ENCODE measurements at places on chromosomes 1 and 21. TPM values are rescaled to one million over a fixed set of nuclear protein-coding genes. Genes with fewer than 3 reads are reported as not detected.

DNA sequence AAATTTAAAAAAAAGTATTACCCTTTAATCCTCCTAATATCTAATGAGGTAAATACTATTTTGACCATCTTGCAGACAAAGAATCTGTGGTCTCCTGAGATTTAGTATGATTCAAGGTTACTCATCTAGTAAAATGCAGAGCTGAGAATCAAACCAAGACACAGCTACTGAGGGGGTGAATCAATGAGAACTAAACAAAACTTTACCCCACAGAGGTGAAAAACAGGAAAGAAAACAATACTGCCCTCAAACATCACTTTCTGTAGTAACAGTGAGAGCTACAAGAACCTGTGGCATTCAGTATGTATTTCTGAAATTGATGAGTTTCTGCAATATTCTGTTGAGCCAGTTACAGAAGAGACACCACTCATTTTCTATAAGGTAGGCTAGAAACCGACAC is 85.1 kb downstream of the JAK1 start:
- peaks cover 1% of the 10 kb centered on the region for H3K4me1 ChIP-seq
- H3K36me3 ChIP-seq: no peaks in the 10 kb centered on the region
- no peaks in the 10 kb centered on the region for H3K27me3 ChIP-seq
- no peak overlapping the region for H3K4me3 ChIP-seq
- no peak overlapping the region for H3K27ac ChIP-seq
- no peak for DNase-seq

DNA sequence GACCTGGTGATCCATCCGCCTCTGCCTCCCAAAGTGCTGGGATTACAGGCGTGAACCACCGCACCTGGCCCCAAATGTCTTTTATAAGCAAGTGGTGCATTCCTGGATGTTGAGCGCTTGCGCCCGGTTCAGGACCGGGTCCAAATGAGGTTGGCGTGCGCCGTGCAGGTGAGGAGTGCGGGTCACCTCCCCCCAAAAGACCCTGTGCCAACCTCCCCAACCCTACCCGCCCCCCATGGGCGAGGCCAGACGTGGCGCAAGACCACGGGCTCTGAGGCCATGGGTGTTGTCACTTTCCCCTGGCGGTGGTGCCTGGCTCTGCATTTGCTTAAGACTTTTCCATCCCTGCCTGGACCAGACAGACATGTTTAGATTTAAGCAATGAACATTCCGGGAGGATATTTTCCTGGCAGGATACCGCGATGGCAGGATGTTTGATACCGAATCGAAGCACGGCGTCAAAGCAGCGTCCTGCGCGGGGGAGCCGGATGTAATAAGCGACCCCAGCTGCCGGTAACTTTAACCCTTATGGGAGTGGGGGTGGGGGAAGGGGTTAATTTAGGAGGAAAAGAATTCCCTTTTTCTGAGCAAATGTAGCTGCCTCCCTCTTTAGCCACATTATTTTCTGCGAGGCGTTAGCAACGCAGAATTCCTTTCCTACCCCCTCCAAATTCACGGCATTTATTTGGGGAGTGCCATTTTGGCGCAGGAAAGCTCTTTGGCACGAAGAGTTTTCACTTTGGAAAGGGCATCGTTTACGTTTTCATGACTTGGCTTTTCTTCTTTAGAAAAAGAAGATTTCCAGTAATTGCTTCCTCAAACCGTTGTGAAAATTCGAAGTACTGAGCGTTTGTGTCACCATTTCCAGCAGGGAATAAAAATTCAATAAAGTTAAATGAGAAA is 27.8 kb upstream of the RNF187 start:
- peak; percentile 21 for DNase-seq
- no peak overlapping the region for H3K27ac ChIP-seq
- peaks cover 4% of the 10 kb centered on the region for H3K27me3 ChIP-seq
- H3K4me1 ChIP-seq: peaks cover 5% of the 10 kb centered on the region

DNA sequence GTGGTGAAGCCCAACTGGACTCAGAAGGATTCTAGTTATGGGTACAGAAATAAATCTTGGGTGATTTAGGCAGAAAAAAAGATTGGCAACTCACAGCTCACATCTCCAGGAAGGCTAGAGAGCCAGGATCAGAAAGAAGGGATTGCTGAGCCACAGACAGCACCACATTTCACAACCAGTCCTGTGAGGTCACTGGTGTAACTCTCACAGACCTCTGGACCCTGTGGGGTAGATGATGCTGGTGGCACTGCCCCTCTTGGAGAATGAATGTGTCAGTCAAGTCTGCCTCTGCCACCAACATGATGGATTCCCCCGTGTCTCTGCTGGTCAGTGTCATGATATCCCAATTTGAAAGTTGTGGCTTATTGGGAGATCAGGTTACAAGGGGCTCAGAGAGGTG is 70.9 kb upstream of the HMCN1 start:
- DNase-seq: no peak
- H3K36me3 ChIP-seq: no peaks in the 10 kb centered on the region
- no peaks in the 10 kb centered on the region for H3K27me3 ChIP-seq
- H3K4me1 ChIP-seq: no peaks in the 10 kb centered on the region

GRCh38 chr1:159054427-159054826 is 22.1 kb downstream of the AIM2 start:
- no peaks in the 10 kb centered on the region for H3K36me3 ChIP-seq
- DNase-seq: no peak
- H3K4me3 ChIP-seq: no peak overlapping the region
- no peak overlapping the region for H3K27ac ChIP-seq

- no peak overlapping the region for H3K4me3 ChIP-seq
- no peak for DNase-seq
- H3K4me1 ChIP-seq: peaks cover 6% of the 10 kb centered on the region
- H3K36me3 ChIP-seq: no peaks in the 10 kb centered on the region
- no peaks in the 10 kb centered on the region for H3K27me3 ChIP-seq
Observed at GRCh38 chr1:36149973-36150295, 648 bp upstream of the TRAPPC3 start.

The SH2D2A gene
- 0.40 TPM for total RNA-seq

The SPAG17 gene
- 2.6 TPM for total RNA-seq

The AMY2B gene
- total RNA-seq: 38.5 TPM

The KCNA10 gene
- not detected for total RNA-seq

The SLAMF9 gene
- not detected for total RNA-seq

Measured in ovary (tissue), 10 donors.